ENCODE measurements at places on chromosomes 7 and 10.

DNA sequence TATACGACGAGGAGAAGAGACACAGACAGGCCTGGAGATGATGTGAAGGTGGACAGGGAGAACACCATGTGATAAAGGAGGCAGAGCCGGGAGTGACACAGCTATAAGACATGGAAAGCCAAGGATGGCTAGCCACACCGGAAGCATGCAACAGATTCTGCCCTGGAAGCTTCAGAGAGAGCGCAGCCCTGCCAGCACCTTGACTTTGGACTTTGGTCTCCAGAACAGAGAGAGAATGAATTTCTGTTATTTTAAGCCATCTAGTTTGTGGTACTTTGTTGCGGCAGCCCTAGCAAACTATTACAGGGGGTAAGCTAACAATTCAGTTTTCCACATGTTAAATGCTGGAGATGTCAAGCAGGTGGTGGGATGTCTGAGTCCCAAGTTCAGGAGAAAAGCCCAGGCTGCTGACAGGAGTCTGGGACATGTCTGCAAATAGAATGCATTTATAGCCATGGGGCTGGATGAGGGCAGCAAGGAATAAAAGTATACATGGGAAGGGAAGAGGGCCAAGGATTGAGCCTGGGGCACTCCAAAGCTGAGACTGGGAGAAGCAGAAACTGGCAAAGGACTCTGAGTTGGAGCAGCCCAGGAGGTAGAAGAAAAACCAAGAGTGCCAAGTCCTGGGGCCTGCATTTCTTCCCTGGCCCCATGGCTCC, 65.1 kb downstream of the ATXN7L1 start:
- no peak for DNase-seq

DNA sequence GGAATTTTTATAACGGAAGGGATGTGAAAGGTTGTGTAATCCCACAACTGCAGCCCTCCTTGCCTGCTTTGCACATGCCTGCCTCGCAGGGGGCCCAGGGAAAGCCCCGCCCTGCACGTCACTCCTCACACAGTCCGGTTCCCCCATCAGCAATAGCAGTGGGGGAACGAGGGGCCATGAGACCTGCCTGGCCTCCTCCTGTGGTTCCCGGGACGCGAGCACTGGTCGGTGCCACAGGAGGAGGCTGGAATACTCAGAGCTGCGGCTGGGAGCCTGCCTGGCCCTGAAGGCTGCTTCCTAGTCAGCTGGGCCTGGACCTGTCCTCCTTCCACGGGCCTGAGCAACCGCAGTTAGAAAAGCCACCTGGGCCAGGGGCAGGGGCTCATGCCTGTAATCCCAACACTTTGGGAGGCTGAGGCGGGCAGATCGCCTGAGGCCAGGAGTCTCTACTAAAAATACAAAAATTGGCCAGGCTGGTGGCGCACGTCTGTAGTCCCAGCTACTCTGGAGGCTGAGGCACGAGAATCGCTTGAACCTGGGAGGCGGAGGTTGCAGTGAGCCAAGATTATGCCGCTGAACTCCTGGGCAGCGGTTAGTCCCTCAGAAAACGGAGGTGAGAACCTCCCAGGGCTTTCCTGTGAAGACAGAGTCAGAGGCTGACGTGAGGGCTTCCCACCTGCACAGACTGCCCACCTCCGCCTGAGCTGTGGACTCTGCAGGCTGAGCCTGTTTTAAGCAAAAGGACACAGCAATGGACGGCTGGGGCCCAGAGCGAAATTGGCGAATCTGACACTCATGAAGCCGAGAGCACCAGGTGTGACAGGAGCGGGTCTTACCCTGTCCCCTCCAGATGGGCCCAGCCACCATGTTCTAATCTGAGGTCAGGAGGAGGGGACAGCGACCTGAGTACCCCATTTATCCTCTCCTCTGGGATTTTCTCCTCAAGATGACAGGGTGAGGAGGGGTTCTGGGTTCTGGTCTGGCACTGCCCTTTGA, 52.9 kb downstream of the VIPR2 start:
- no peak for DNase-seq

DNA sequence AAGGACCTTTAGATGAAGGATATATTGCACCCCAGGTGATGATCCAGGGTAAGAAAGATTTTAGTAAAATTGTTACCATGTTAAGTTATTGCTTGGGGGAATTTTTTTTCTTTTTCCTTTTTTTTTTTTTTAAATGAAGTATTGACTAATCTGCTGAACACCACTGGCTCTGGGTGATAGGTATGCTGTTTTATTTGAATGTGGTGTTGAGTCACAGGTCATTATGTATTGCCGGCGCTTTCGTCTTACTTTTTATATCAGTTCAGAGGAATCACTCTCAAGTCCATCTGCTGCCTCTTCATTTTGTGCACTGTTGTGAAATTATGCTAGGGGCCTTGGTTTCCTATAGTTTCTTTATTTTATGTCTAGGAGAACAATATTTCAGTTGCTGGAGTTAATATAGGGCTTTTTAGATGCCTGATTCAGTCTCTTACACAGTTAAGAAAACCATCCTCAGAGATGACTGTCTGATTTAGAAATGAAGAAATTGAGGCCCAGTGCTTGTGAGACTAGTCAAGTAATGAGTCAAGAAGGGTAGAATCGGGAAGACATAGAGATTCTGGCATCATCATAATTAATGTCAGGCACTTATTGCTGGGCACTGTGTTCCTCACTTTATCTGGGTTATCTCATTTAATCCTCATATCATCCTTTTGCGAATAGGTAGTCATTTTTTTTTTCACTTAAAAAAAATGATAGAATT, 38.7 kb downstream of the NRF1 start:
- no peak for DNase-seq

DNA sequence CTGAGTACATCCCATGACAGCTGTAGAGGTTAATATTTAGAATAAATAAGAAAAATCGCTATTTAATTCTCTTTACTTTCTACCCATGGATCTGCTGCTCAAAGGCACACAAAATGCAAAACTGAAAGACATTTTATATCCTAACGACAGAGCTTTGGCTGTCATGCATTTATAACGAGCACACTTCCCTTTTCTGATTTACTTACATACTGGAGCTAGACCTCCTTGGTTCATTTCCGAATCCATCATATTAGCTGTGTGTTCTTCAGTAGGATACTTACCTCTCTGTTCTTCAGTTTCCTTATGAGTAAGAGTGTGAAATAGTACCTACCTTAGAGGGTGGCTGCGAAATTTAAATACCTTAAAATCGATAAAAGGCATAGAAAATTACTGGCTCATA, 10.9 kb downstream of the CALCR start:
- DNase-seq, result no peak

DNA sequence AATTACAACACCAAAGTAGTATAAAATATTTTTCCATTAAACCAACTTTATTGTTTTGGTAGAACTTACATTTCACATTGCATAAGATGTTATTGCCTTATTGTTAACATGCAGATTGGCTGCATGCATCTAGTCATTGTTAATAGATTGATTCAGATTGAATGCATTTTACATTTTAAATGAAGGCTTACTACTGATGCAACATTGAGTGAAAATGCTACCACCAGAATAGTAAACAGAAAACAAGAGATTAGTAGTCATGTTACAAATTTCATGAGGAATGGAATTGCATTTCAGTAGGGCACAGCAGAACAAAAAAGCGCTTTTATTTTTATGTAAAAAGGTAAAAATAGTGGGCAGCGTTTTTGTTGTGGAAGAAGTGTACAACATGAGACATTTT, 298.3 kb downstream of the ARL4A start:
- no peak for DNase-seq

- DNase-seq, result no peak
Measured at GRCh38 chr10:4837551-4837950, 11.5 kb downstream of the AKR1E2 start.

GRCh38 chr7:89988074-89988473, 166.2 kb upstream of the STEAP1 start:
- DNase-seq, result no peak

DNA sequence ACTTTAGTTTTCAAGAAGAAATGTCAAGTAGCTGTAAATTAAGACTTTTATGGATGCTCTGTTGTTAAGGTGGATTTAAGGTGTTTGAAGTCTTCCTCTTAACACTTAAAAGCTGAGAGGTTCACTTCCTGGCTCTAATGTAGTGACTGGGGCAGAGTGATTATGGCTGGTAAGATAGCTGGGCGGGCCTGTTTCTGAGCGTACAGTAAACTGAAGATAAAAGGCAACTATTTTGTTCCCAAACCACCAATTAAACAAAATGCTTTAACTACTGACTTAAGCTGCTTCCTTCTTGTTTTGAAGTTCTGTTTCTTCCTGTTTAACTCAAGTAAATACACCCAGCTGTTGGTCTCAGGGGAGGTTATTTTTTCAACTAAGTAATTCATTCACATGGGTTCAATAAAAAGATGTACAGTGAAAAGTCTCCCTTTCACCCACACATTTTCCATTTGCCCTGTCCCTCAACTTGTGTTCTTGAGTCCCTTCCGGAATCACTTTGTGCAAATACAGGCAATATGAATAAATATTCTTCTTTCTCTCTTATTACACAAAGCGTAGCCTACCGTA, 19.3 kb downstream of the VWA2 start:
- DNase-seq, result no peak

GRCh38 chr10:124306922-124307371, 111.8 kb downstream of the OAT start:
- no peak for DNase-seq

GRCh38 chr7:111198255-111198654, 107.3 kb downstream of the LRRN3 start:
- DNase-seq, result peak; percentile 97

DNA sequence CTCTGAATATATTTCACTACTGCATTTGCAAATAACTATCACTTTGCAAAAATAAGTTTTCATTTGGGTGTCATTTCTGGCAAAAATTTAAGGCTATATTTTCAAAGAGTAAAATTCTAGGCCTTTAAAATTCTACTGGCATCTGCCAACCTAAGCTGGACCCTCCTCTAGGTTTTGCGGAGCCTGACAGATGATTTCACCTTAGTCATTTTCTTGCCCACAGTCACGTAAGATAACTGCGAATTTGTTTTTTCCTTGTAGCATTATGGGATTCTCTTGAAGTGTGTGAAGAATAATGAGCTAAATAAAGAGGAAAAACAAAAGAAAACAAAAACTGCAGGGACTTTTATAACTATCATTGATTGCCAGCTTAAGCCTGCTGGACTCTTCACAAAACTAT, 7.8 kb downstream of the MEOX2 start:
- DNase-seq, result no peak

DNA sequence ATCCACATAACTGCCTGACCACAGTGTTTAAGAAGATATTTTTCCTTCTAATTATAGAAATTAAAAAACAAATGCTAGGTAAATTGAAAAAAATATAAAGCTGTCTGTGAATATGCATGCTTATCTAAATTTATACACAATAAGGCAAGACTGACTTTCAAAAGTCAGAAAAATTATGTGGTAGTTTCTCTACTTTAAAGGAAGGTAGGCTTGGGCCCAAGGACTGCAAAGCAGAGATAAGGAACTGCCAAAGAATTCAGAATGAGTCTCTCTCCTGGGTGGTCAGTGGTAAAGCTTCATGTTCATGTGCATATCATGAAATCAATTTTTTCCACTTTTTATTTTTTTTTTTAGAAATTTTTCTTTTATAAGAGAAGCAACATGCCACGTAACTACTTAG, 998.6 kb downstream of the REEP3 start:
- no peak for DNase-seq

DNA sequence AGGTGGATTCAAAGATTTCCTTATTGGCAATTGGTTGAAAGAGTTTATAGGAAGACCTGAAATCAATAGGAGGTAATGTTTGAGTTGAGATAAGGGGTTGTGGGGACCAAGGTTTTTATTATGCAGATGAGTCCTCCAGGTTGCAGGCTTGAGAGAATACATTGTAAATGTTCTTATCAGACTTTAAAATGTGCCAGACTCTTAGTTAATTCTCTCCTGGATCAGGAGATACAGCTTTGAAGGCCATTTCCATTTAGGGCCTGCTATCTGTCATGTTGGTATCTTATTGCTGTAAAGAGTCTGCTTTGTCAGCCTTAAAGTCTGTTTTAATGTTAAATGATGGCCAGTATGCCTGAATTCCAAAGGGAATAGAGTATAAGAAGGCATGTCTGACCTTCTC, 61.8 kb upstream of the CALCR start:
- no peak for DNase-seq

DNA sequence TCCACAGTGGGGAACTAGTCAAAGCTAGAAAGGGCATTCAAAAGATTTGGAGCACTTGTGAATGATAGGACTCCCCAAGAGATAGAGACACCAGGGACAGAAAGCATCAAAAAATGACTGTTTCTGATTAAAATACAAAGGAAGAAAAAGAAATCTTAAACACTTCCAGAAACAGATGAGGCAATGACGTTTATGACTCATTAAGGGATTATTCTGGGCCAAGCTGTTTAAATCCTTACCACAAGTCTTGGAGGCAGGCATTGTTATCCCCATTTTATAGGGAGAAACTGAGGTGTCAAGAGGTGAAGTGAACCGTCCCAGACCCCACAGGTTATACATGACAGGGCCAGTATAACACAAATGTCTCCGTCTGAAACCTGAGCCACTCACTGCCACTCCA, 68.3 kb upstream of the AMPH start:
- DNase-seq, result no peak

- DNase-seq, result no peak
Measured at GRCh38 chr7:12861070-12861469, 173.6 kb downstream of the ARL4A start.

DNA sequence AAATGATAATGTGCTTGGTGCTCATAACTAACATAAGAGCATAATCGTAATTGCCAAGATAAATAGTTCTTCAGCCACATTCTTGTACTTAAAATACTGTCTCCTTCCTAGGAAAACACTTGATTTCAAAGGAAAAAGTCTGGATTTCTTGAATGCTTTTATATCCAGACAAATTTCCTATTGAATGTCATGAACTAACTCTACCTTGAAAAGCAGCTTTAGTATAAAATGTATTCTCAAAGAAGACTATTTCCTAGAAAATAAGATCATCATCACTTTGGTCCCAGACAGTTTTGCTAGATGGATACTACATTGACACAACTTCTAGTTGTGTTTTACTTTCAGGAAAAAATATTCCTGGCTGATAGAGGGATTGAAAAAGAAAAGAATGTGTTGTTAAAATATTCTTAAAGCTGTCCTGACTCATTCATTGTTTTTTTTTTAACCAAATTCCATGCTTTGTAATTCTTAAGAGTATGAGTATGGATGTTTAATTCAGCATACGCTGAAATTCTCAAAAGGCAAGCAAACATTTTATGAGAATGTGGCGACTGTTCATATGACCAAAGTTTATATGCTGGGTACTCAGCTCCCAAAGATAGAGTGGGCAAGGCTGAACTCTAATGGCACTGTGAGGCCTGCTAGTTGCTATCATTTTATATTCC, 106.1 kb downstream of the PPP1R3A start:
- DNase-seq, result no peak

GRCh38 chr10:62839590-62839989, 23.4 kb upstream of the EGR2 start:
- DNase-seq, result no peak

GRCh38 chr7:116164552-116165306, 45.6 kb upstream of the TES start:
- DNase-seq, result no peak

- DNase-seq, result no peak
Measured at GRCh38 chr7:132242192-132242812, 334.0 kb downstream of the PLXNA4 start.

GRCh38 chr7:50626286-50626685, 61.1 kb upstream of the DDC start:
- no peak for DNase-seq

All from HCT116 (cell line).